ENCODE measurements at places on chromosomes 5 and 9.

DNA sequence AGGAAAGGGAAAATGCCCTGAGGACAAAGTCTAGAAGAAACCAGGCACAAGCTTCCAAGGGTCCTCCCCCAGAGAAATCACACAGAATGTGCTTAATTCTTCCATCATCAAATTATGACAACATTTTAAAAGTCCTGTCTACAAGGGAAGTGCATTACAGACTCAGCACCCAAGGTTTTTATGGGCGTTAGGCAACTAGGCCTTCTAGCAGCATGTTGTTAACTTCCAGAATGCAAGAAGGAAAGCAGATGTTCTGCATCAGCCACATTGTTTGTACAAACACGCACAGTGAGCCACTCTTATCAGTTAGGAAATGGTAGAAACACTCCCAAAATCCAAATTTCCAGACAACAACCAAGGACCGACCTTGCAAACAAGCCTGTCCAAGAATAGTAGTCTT is 26.5 kb downstream of the SMC5 start:
- no peak for DNase-seq

DNA sequence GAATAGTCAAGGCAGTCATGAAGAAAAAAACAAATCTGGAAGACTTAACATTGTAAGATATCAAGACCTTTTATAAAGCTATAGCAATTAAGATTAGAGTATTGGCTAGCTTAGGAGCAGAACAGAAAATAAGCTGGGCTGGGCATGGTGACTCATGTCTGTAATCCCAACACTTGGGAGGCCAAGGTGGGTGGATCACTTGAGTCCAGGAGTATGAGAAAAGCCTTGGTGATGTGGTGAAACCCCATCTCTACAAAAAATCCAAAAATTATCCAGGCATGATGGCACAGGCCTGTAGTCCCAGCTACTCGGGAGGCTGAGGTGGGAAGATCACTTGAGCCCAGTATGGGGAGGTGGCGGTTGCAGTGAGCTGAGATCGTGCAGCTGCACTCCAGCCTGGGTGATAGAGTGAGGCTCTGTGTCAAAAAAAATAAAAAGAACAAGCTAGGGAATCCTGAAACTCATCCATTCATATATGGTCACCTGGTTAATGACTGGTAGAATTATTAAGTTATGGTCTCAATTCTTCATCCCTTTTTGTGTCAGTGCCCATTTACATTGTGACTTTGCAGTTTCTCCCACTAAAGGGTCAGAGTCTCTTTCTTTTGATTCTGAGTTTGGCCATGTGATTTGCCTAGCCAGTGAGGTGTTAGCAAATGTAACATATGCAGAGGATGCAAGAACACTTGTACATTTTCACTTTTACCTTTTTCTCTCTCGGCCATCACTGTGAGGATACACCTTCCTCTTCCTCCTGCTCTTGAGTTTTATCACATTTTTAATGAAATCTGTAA is 144.6 kb upstream of the SGCD start:
- no peak for DNase-seq

- no peak for DNase-seq
Observed at GRCh38 chr9:134492281-134492691, 149.3 kb upstream of the COL5A1 start.

DNA sequence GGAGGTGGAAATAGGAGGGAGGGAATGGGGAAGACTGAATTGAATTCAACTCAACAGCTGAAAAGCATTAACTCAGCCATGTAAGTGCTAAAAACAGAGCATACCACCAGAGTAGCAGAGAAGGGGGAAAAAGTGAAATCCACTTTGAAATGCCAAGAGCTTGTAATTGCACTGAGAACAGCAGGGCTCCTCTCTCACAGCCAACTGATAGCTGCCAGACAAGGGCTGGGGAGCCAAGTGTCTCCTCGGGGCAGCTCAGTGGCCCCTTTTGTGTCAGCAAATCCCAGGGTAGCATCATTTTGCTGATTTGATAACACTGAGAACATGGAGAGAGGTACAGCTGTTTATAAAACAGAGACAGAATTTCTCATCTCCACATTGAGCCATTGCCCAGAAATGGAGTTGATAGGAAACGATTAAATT is 182.5 kb downstream of the FRMD3 start:
- DNase-seq: no peak

- DNase-seq: peak; percentile 17
Observed at GRCh38 chr9:72315089-72315509, 49.9 kb downstream of the ZFAND5 start.

DNA sequence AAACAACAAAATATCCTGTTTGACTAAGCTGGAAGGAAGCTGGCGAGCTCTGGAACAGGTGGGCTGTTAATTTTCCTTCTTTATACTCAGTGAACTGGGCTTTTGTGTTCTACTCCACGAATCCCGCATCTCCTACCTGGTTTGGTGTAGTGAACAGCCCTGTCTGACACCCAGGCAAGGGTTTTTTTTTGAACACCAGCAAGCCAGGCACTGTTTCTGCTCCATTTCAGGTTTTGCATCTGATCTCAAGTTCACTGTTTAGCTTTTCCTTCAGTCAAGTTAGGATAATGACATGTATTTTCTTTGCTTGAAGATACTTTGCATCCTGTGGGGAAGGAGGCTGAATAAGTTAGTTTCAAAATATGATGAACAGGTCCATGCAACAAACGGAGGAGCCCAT is 204.5 kb downstream of the SEMA6A start:
- no peak for DNase-seq

- DNase-seq: no peak
Observed at GRCh38 chr9:14058325-14058688, 255.6 kb downstream of the NFIB start.

- no peak for DNase-seq
Observed at GRCh38 chr9:109289931-109290330, 30.9 kb downstream of the EPB41L4B start.

GRCh38 chr5:56803025-56803424 is 12.3 kb upstream of the MAP3K1 start:
- no peak for DNase-seq

GRCh38 chr5:72842816-72843215 is 26.4 kb downstream of the TNPO1 start:
- DNase-seq: no peak

DNA sequence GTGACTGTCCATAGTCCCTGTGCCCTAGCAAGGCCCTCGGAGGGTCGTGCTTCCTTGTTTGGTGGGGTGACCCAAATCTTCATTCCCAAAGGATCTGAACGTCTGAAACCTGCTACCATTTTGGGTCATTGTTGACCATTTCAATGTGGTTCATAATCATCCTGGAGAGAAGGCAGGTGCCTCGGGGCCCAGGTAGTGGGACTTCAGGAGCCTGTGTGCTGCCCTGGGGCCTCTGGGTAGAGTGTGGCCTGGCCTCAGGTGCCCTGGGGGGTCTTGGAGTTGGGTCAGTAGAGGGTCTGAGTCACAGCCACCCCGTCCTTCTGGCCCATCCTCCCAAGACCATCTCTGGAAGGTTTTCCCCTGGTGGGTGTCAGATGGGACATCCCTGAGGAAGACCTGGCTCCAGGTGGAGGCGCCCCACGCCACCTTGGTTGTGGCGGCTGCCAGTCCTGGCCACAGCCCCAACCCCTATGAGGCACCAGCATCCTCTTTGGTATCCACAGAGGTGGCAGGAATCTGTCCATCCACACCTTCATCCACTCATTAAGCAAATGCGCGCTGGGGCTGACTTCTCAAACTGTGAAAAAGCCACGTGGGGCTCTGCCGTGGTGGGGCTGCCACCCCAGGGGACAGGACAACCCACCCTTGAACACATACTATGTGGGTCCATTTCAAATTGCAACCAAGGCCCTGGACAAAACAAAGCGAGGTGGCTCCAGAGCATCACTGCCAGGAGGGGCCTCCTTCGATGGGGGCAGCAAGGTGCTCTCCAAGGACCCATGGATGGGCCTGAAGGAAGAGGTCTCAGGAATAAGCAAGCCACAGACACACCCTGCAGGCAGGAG is 41.6 kb upstream of the FCN1 start:
- no peak for DNase-seq

DNA sequence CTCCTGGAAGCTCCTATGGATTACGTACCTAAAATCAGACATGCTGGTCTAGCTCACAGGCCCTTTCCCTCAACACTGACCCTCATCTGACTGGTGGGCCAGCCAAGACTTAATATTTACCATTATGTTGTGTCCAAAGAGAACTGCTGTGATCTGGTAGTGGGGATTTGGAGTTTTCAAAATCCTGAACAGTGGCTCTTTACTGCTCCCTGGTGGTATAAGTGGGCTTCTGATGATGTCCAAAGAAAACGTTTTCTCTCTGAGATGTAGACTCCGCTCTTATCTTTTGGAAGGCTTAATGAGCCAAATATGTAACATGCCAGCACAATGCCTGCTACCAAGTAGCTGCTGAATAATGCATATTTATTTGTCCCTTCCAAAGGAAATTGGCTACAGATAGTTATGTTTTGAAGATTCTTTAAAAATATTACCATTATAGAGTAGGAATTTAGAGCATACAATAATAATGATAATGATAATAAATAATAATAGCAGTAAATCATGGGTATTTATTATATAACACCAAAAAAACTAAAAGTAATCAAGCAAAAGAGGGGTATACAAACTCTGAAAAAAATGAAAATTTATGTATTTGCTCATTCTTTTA is 406.6 kb upstream of the TNC start:
- DNase-seq: peak; percentile 15

- DNase-seq: no peak
Observed at GRCh38 chr5:50667023-50667652, 701 bp downstream of the PARP8 start.

GRCh38 chr5:32420506-32420905 is 24.0 kb downstream of the ZFR start:
- no peak for DNase-seq

DNA sequence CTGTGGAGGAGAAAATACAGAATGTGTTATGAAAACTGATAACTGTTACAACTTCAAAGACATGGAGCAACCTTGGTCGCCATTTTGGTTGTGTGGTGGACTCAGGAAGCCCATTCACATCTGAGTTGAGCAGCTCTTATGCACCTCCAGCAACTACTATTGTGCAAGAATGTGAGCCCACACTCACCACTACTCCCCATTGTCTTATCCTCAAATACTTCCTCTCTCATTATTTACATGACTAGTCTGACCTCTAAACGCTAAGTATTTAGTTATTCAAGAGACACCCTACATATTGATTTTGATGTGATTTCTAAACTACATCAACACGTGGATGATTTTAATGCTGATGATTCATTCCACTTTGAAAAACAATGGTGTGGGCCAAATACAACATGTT is 516.6 kb upstream of the CLINT1 start:
- no peak for DNase-seq

DNA sequence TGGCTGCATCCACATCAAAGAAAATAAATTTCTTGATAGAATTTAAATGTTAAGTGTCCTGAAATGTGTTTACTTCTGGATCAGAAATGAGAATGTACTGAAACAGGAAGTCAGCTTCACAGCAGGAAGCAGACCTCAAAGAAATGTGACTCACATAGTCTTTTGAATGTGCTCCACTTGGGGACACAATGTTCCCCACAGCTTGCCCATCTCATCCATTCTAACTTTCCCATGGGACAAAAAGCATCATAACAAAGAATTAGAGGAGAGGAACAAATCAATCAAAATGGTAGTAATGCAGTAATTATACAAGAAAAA is 85.7 kb downstream of the GRAMD2B start:
- no peak for DNase-seq

GRCh38 chr9:90985631-90986030 is 184.0 kb downstream of the SYK start:
- no peak for DNase-seq

DNA sequence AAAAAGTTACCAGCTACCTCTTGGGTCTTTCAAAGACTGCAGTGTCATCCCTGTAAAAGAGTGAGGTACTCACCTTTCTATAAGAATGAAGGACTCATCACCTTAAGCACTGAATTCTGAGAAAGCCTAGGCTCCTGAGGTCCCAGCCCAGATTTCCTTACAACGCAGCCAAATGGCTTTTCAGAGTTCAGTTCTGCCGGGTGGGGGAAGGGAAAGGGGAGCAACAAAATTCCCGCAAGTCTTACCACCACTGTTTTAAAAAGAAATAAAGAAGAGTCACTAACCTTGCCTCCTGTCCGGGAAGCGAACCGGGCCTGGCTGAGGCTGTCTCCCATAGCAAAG is 373 bp downstream of the ADAMTS12 start:
- DNase-seq: no peak

DNA sequence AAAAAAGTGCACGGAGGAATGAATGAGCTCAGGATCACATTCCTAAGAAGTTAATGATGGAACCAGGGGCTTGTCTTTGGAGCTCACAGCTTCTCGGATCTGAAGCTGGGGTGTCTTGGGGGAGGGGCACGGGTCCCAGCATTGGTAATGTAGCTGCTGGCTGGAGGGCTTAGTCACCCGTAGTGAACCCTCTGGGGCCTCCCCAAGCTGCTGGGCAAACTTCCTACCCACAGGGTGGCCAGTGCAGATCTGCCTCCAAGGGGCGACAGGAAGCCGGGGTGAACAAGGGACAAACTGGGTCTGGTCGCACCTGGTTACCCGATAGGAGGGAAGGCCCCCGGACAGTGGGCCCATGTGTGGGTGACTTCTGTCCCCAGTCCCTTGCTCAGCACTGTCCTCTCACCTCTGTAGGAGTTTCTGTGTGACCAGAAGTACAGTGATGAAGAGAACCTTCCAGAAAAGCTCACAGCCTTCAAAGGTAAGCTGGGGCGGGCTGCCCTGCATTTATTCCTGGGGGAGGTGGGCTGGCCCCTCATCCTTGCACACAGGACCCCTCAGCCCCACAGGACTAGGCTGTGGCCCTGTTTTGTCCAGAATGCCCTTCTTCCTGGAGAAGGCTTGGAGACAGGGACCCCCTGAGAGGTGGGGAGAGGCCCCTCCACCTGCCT is 14.1 kb upstream of the NUP214 start:
- no peak for DNase-seq

GRCh38 chr5:29077451-29077850 is 2039.1 kb upstream of the CDH9 start:
- no peak for DNase-seq

DNA sequence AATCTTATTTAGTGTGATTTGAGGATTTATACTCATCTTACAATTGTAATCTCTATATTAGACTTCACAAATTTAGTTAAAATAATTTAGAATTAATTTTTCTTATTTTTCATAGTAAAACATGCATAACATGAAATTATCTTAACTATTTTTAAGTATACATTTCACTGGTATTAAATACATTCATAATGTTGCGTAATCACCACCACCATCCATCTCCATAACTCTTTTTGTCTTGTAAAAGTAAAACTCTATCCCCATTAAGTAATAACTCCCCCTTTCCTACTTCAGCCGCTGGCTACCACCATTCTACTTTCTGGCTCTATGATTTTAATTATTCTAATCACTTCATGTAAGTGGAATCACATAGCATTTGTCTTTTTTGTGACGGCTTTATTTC is 193.4 kb downstream of the SH3GL2 start:
- DNase-seq: no peak

DNA sequence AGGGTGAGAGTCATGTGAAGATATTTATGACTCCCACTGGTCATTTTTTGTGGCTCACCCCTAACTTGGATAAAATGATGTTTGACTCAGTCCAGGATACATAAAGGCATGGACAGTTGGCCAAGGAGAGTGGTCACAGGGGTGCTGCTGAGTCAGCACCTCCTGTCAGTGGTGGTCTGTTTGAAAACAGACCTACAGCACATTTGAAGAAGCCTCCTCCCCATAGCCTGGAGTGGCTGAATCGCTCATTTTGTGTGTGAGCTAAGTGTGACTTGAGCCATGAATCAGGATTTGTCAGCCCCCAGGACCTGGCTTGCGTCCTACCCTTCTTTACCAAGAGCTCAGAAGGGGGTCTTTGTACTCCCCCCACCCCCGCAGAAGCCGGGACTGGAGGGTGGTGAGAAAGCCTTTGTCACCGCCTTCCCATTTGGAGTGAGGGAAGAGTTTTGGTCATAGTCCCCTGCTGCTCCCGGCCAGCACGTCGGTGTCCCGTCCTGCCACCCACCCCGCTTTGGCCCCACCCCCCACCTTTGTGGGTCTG is 35.6 kb downstream of the TRIO start:
- no peak for DNase-seq
